Activated T-cell treated with anti-CD3 and anti-CD28 coated beads for 48 hours (primary cell): ENCODE measurements at places on chromosomes 2 and 18.

GRCh38 chr18:48157956-48158355 is 227.5 kb upstream of the SMAD2 start:
- DNase-seq, result no peak

GRCh38 chr2:64593035-64593655 is 60.6 kb downstream of the SERTAD2 start:
- DNase-seq, result no peak

- no peak for DNase-seq
Observed at GRCh38 chr2:81467096-81467495, 1162.5 kb upstream of the LRRTM1 start.

DNA sequence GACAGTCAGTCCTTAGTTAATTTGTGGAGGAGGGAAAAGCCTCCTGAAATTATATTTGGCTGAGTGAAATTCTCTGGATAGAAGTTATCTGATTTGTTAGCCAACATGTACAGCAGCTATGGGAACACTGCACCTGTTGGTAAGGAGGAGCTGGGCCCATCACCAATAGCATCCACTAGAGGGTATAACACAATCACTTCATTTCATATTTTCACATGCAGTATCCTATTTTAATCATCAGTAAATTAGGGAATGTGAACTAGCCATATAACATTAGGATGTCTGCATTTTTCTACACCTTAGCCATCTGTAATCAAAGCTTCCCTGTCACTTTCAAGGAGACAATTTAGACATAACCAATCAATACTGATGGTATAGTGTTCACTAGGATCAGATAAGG is 818.4 kb upstream of the CDH2 start:
- DNase-seq, result no peak

GRCh38 chr2:109721626-109722025 is 72.5 kb upstream of the RGPD5 start:
- DNase-seq, result no peak
